ENCODE measurements at places on chromosomes 1 and 21.

- H3K36me3 ChIP-seq, result peaks cover 1% of the 10 kb centered on the region
- no peak overlapping the region for H3K27ac ChIP-seq
- H3K27me3 ChIP-seq, result no peaks in the 10 kb centered on the region
- DNase-seq, result peak; percentile 64
- H3K4me1 ChIP-seq, result no peaks in the 10 kb centered on the region
- no peak overlapping the region for H3K4me3 ChIP-seq
Observed at GRCh38 chr1:1093610-1093943, 19.5 kb upstream of the RNF223 start.

DNA sequence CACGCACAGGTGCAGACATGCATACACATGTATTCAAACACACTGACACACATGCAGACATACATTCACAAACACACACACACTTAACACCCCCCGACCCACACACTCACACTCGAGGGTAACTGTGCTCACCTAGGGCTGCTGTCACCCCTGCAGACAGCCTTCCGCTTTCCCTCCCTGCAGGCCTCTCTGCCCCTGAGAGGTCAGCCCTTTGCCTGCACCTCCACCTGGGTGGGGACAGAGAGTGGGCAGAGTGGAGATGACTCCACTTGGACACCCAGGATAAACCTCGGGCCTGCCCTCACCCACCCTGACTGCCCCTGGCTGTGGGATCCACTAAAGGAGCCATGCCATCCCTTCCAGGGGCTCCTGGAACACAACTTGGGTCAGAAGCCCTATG lies 264.3 kb downstream of the PTPRU start:
- no peak for DNase-seq
- H3K4me1 ChIP-seq, result no peaks in the 10 kb centered on the region
- peaks cover 36% of the 10 kb centered on the region for H3K27me3 ChIP-seq
- no peak overlapping the region for H3K27ac ChIP-seq

GRCh38 chr1:53025769-53026112 lies 36.3 kb upstream of the PODN start:
- peaks cover 2% of the 10 kb centered on the region for H3K36me3 ChIP-seq
- no peaks in the 10 kb centered on the region for H3K27me3 ChIP-seq
- DNase-seq, result no peak
- H3K4me3 ChIP-seq, result no peak overlapping the region
- H3K4me1 ChIP-seq, result no peaks in the 10 kb centered on the region

GRCh38 chr1:240649733-240650721 lies 38.1 kb upstream of the GREM2 start:
- H3K27me3 ChIP-seq, result no peaks in the 10 kb centered on the region
- H3K27ac ChIP-seq, result no peak overlapping the region

DNA sequence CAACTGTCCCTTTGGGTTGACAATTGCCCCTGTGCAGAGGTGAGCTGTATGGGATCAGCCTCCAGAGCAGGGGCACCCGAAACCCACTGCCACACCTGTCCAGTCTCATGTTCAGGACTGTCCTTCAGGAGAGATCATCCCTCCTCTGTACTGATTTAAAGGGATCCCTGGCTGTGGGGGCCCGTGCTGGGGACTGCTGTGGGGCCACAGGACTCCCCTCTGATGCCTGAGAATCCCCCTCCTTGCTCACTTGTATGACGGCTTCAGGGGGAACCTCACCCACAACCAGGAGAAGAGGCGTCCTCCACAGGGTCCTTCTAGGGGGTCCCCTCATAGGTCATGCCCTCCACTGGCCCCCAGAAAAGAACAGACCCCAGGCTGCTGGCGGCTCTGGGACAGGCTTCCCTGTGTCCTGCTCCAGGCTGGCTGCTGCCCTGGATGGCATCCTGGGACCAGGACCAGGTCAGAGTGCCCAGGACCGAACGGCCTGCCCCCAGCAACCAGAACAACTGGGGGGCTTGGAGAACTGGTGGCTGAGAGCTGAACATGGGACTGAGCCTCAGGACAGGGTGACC lies 77.5 kb upstream of the ACTRT2 start:
- peak; percentile 56 for DNase-seq
- H3K4me3 ChIP-seq, result no peak overlapping the region
- H3K27ac ChIP-seq, result no peak overlapping the region
- no peaks in the 10 kb centered on the region for H3K36me3 ChIP-seq
- no peaks in the 10 kb centered on the region for H3K27me3 ChIP-seq

DNA sequence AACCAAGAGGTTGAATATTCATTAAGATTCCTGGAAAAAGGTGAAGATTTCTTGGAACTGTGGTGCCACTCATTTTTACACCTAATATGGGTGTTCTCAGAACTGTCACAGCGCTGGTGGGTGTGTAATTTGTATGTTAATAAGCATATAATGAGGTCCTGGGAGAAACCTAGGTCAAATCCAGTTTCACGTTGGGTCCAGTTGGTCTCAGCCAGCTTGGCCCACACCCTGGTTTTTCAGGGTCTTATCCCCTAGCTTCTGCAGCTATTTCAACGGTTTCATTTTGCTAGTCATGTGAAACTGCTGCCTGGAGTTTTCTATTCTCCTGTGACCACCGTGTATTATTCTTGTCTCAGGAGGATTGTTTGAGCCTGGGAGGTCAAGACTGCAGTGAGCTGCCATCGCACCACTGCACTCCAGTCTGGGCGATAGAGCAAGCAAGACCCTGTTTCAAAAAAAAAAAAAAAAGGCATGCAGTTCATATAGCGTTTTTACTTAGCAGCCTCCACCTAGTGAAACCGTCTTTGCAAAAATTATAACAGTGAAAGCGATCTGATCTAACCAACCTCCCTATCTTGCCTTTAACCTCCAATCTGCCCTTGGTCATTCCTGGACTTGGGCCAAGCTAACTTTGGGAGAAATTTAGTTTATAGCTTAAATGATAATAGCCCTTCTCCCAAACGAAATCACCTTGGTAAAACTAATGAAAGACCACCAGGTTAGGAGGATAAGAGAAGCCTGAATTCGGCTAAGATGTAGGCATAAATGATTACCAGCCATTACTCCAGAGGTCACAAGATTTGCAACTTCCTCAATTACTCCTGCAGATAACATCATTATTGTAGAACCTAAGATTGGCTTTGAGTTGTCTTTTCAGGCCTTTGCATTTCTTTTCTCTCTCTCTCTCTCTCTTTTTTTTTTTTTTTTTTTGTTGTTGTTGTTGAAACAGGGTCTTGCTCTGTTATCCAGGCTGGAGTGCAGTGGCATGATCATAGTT lies 44.0 kb downstream of the PTAFR start:
- H3K4me1 ChIP-seq, result no peaks in the 10 kb centered on the region
- peaks cover 1% of the 10 kb centered on the region for H3K36me3 ChIP-seq
- no peak overlapping the region for H3K27ac ChIP-seq
- no peak for DNase-seq
- H3K27me3 ChIP-seq, result peaks cover 14% of the 10 kb centered on the region

- no peaks in the 10 kb centered on the region for H3K27me3 ChIP-seq
- no peak for DNase-seq
- peaks cover 15% of the 10 kb centered on the region for H3K4me1 ChIP-seq
- H3K36me3 ChIP-seq, result peaks cover 18% of the 10 kb centered on the region
Observed at GRCh38 chr1:225830841-225831240, 20.9 kb downstream of the EPHX1 start.

All from chondrocyte (in vitro differentiated cells).